ENCODE measurements at places on chromosomes 16 and 17.
A peak's percentile ranks its signal among the peaks of the same experiment; 100 is the strongest.

GRCh38 chr16:1309888-1310831 is 724 bp downstream of the UBE2I start:
- DNase-seq: no peak

DNA sequence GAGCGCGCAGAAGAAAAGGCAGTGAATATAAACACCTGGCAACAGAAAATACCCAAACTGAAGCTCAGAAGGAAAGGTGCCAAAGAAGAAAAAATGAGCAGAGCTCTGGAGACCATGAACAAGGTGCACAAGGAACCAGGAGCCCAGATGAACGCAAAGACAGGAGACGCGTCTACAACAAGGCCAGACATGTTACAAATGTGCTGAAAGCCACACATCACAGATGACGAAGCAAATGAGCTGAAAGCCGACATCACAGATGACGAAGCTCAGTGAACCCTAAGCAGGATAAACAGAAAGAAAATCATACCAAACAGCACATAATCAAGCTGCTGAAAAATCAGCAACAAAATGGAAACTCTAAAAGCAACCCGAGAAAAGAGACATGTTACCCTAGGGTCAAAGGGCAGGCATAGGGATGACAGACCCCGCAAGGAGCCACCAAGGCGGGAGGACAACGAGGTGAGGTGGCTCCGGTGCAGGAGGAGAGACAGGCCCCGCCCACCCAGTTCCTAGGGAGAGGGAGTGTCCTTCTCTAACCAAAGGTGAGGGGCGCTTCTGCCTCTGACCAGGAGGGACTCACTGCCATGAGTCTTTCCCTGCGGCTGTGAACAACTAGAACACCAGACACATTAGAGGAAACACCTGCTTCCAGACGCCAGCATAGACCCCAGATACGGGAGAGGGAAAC is 39.1 kb downstream of the CCDC57 start:
- DNase-seq: no peak

GRCh38 chr16:66495440-66495839 is 54.5 kb downstream of the TK2 start:
- DNase-seq: no peak

- peak; percentile 71 for DNase-seq
Measured at GRCh38 chr17:61422116-61422799, 22.6 kb downstream of the TBX2 start.

GRCh38 chr16:86245351-86245750 is 265.0 kb upstream of the FOXF1 start:
- no peak for DNase-seq

DNA sequence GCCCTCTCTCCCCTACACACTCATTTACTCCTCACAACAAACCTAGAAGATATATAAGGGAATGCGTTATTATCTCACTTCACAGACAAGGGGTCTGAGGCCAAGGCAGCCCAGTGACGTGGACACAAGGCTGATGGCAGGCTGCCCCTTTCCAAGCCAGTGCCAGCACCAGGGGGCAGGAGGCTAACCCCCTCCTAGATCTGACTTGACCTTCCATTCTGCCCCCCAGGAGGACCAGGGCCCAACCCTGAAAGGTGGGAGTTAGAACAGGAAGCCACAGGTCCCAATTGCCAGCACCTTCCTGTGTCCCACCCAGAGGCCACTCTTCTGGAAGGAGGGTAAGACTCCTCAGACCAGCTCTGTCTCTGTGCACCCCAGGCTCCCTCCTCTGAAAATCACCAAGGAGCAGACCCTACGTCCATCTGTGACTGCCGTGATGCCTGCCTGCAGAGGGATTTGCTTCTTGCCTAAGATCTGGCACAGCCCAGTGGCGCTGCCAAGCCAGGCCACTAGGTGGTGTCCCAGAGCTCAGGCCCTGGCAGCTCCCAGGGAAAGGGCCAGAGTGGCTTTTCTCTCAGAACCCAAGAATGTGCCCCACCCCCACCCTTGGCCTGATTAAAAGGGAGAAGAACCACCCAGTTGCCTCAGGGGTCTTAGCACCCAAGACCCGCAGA is 42.4 kb upstream of the MRPS23 start:
- DNase-seq: peak; percentile 93

DNA sequence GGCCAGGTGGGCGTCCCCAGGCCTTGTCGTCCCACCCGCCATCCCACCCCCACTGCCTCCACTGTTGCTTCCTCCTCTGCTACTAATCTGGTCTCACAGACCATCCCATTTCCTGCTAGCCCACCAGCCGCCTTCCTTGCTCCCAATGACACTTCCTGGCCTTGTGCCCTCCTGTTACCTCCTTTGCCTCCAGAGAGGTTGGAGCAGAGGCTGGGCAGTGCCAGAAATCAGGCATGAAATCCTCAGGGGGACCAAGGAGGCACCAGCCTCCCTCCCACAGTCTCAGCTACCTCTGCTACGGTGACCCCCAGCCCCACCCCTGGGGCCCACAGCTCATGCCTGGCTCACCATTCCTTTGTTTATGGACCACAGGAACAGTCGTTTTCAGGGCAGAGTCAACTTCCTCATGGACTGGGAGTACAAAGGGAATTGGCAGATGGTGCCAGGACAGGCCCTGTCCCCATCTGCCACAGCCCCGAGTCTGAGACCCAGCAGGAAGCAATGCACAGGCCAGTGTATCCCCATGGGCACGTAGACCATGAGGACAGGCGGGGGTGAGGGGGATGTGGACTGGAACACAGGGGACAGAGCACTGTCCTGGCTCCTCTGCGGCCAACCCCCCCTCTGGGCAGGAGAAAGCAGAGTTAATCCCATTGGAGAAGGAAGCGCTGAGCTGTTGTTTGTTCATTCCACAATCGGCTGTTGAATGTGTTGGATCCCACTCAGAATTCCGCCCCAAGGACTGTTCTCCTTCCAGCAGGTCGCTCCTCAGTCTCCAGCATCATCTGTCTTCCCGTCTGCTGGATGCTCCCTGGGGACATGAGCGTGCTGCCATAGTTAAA is 2.2 kb upstream of the CDH5 start:
- DNase-seq: peak; percentile 85

DNA sequence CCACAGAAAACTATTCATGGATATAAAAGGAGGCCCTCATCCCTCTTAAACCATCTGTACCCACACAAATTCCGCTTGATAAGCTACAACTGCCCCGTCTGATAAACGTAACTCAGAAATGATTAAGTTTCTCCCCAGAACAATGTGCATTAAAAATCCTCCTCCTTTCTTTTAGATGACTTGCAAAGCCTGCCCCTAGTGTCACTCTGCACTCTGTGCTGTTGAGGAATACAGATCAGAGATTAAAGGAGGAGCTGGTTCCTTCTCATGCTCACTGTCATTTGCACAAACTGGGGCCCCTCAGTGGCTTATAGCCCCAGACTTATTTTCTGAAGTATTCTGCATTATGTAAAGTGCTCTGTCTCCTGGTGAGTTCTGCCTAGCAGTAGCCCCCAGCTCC is 33.3 kb downstream of the CDRT15 start:
- peak; percentile 14 for DNase-seq

DNA sequence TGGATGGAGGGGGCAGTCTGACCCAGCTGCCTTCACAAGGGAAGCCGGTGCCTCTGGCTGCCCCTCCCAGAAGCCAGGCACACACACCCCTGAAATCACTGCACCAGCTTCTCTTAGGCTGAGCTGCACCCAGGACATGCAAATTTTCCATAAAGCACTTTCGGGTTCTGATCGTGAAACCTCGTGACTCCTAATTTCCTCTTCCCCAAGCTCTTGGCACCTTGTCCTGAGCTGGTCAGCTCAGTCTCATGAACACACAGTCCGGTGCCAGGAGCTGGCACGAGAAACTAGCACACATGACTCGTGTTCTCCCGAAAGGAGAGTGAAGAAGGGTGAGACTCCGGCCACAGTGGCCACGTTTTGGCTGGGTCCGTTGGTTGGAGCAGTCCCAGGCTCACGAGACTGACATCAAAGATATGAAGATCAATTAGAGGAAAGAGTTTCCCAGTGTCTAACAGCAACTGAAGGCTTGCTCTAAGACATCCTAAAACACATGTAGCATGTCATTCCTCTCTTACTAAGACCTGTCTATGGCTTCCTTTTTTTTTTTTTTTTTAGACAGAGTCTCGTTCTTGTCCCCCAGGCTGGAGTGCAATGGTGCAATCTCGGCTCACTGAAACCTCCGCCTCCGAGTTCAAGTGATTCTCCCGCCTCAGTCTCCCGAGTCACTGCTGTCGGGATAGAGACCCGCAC is 9.2 kb upstream of the ABR start:
- DNase-seq: no peak

GRCh38 chr16:86814256-86814655 is 235.9 kb downstream of the FOXL1 start:
- DNase-seq: no peak

GRCh38 chr17:39235555-39236449 is 10.1 kb upstream of the STAC2 start:
- DNase-seq: peak; percentile 96

DNA sequence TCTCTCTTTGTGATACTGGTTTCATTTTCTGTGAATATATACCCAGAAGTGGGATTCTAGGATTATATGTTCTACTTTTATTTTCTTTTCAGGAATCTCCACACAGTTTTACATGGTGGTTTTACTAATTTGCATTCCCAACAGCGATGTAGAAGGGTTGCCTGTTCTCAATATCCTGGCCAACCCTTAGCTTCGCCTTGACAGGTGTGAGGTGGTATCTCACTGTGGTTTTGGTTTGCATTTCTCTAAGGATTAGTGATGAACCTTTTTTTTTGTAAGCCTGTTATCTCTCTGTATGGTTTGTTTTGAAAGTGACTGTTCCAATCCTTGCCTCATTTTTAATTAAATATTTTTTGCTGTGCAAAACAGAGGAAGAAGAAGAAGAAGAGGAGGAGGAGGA is 937.7 kb downstream of the CDH8 start:
- DNase-seq: no peak

Data from NCI-H82 (cell line).